Astrocyte (in vitro differentiated cells and primary cell): ENCODE measurements at places on chromosomes 6 and 20. TPM values are rescaled to one million over a fixed set of nuclear protein-coding genes. Genes with fewer than 3 reads are reported as not detected.
A peak's percentile ranks its signal among the peaks of the same experiment; 100 is the strongest.

DAAM2 gene
- total RNA-seq = 38.4 and 50.3 TPM in 2 replicates

PBOV1 gene
- total RNA-seq = not detected in 2 replicates

SLC25A27 gene
- 4.3 and 4.4 TPM in 2 replicates for total RNA-seq

DNA sequence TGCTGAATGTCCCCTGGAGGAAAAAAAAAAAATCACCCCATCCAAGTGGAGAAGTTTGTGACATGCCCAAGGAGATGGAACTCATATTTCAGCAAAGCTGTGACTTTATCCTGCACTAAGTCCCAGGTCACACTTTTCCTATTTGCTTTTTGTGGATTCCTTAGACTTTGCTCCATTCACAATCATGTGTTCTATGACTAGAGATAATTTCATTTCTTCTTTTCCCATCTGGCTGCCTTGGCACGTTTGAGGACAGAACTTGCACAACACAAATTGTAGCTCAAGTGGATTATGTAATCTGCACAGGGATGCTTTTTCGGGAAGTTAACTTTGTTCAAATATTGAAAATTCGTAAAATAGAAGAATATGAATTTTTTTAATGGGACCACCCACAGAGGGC lies 100.7 kb upstream of the PTPN1 start:
- DNase-seq = no peak

- DNase-seq = no peak
Observed at GRCh38 chr6:151553416-151554165, 59.8 kb downstream of the CCDC170 start.

TSPO2 gene
- not detected in 2 replicates for total RNA-seq

OR2J3 gene
- total RNA-seq = not detected in 2 replicates

KCNK15 gene
- total RNA-seq = 0.14 and 0.17 TPM in 2 replicates

SIRPB2 gene
- total RNA-seq = not detected in 2 replicates

SLC13A3 gene
- 0.50 and 0.66 TPM in 2 replicates for total RNA-seq

DNA sequence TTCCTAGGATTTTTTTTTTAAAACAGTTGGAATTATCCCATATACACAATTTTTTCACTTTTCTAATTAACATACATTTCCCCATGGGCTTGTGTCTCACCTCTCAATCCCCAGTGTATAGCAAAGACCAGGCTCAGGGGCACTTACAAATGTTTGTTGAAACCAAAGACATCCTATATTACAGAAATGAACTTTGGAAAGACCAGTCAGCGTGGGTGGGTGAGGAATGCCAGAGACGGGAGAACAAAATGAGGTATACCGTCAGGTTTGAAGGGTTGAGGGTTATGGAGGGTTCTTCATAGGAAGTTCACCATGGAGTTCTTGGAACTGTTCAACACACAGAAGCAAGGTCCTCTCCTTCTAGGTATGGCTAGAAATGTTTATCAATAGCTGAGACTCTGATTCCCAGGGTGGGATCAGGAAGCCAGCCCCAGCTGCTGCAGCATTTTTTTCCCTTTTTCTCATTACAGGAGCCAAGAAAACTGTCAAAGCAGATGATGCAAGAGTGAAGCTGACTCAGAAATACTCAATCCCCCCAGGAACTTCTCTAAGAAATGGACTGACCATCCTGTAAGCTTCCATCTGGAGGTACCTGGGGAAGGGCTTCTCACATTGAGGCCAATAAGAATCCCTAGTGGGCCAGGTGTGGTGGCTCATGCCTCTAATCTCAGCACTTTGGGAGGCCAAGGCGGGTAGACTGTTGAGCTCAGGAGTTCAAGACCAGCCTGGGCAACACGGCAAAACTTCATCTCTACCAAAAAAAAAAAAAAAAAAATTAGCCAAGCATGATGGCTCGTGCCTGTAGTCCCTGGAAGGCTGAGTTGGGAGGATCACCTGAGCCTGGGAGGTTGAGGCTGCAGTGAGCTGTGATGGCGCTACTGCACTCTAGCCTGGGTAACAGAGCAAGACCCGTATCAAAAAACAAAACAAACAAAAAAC lies 15.9 kb upstream of the TBC1D20 start:
- peak; percentile 46 for DNase-seq

DNA sequence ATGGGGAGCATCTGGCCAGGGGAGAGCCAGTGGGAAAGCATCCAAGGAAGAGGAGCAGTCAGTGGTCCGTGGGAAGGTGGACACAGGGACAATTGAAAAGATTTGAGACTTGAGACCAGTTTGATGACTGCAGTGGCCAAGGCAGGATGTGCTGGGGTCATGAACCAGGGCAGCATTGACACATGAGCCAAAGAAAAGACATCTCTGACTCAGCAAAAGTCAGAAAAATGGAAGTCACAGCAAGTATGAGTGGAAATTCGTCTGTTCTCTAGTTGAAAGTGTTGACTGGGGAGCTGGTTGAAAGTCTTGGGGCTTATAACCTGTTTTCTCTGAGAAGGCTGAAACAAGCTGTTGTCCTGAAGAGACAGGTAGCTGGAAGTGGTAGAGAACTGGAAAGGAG lies 31.3 kb downstream of the RAB22A start:
- no peak for DNase-seq

CCDC170 gene
- 0.10 and 0.14 TPM in 2 replicates for total RNA-seq

SGK2 gene
- total RNA-seq = 0.64 and 1.0 TPM in 2 replicates

GRCh38 chr6:132816660-132817059 lies 2.3 kb downstream of the RPS12 start:
- DNase-seq = no peak

- no peak for DNase-seq
Observed at GRCh38 chr6:25194172-25194678, 84.9 kb upstream of the CARMIL1 start.

- no peak for DNase-seq
Observed at GRCh38 chr6:21279619-21280018, 313.9 kb upstream of the SOX4 start.

CENPW gene
- 16.0 and 16.1 TPM in 2 replicates for total RNA-seq

DNA sequence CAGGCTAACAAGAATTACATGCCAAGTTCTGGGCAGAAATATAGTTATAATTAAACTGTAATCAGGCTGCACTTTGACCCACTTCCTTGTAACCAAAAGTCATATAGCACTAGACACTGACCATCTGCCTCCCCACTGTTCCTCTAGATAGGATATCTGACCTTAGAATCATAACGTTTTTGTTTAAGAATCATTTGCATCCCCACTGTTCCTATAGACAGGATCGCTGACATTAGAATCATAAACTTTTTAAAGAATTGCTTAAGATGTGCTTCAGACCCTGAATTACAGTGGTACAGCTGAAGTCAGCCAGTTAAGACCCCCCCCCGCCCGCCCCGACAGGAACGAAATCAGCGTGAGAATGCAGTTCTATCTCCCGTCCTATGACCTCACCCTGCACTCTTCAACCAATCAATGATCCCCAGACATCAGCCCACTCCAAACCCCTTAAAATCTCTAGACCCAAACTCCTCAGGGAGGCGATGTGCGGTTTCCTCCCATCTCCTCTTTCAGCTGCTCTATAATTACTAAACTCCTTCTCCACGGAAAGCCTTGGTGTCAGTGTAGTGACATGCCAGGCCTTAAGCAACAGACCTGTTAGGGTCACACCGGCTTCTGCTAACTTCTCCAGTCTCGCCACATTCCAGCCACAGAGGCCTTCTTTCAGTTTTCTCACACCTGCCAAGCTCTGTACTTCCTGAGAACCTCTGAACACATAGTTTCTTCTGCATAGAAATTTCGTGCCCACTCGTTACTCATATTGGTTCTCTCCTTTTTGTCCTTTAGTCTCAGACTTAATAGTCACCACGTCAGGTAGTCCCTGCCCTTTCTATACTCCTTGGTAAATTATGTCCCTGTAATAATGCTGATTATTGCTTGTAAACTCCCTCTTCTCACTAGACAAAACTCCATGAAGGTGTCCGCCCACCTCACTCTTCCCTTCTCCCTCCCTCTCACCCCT lies 93.5 kb downstream of the DTNBP1 start:
- DNase-seq = no peak

- DNase-seq = no peak
Observed at GRCh38 chr6:125793280-125793679, 2.5 kb downstream of the NCOA7 start.

GRCh38 chr6:46894433-46894832 lies 27.3 kb downstream of the ADGRF5 start:
- DNase-seq = no peak

- no peak for DNase-seq
Observed at GRCh38 chr6:14373648-14374437, 256.3 kb downstream of the CD83 start.

GRCh38 chr6:42748203-42748898 lies 2.4 kb upstream of the TBCC start:
- no peak for DNase-seq

DNA sequence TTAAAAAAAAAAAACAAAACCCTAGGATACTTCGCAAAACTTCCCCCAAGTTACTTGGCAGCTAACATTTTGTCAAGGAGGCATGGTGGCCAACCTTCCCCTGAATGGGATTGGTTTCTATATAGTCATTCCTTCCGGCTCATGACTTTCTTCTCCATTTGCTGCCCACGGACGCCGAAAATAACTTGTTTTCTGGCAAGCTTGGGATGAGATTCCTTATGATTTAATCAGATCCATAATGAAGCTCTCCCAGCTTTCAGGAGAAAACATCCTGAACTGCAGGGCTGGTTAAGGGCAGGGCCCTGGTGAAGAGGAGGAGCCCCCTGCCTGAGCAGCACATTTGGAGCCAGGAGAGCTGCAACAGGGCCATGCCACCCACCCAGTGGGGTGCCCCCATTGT lies 49.9 kb downstream of the PPP1R16B start:
- DNase-seq = peak; percentile 74

DNA sequence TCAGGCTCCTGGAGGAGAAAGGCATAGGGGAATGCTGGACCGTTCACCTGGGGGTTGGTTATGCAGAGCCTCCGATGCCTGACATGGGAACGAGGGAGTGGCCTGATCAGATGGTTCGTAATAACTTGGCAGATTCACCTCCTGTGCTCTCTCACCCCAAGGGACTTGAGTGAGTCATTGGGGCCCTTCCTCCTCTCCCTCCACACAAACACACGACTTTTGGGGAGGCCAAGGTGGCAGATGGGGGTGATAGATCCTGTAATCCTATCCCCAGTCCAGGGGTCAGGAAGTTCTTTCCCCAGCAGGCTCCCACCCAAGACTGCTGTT lies 45.6 kb upstream of the ARFGEF2 start:
- DNase-seq = no peak

DSP gene
- total RNA-seq = 468 and 555 TPM in 2 replicates

OR2W1 gene
- total RNA-seq = not detected in 2 replicates

APOM gene
- total RNA-seq = 0.89 and 1.2 TPM in 2 replicates

CEP162 gene
- total RNA-seq = 6.3 and 6.9 TPM in 2 replicates

- DNase-seq = no peak
Observed at GRCh38 chr20:20299904-20300303, 68.0 kb upstream of the INSM1 start.

- no peak for DNase-seq
Observed at GRCh38 chr6:131692031-131692430, 9.2 kb downstream of the OR2A4 start.

- DNase-seq = no peak
Observed at GRCh38 chr6:157481865-157482249, 100.9 kb downstream of the ZDHHC14 start.

GRCh38 chr6:157268396-157268795 lies 54.9 kb downstream of the TMEM242 start:
- DNase-seq = no peak

WFDC2 gene
- total RNA-seq = 2.4 and 4.1 TPM in 2 replicates

SLC35B2 gene
- total RNA-seq = 61.8 and 66.6 TPM in 2 replicates

GRCh38 chr20:891706-892080 lies 24.4 kb downstream of the ANGPT4 start:
- peak; percentile 23 for DNase-seq
